Activated CD4-positive, alpha-beta memory T cell treated with anti-CD3 and anti-CD28 coated beads, Interleukin-2, amount 10 ng/mL, durations not matched to agents 7 days and 5 days (primary cell): ENCODE measurements at places on chromosomes 13 and 19.

DNA sequence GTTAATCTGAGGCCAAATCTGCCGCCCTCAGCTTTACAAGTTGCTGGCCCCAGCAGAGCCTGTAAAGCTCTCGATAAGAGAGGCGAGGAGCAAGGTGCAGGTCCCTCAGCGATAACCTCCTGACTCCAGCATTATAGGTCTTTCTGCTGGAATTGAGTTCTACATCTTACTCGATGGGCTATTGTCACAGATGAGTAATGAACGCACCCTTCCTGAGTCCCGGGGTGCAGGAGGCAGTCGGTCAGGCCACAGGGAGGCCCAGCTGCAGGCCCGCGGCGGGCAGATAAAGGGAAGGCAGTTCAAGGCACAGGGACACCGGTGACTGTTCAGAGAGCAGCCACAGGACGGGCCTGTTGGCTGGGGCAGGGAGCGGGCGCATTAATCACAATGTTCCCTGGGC is 157.6 kb upstream of the OBI1 start:
- DNase-seq, result no peak

GRCh38 chr19:7063339-7063738 is 4.9 kb upstream of the MBD3L3 start:
- DNase-seq, result no peak

DNA sequence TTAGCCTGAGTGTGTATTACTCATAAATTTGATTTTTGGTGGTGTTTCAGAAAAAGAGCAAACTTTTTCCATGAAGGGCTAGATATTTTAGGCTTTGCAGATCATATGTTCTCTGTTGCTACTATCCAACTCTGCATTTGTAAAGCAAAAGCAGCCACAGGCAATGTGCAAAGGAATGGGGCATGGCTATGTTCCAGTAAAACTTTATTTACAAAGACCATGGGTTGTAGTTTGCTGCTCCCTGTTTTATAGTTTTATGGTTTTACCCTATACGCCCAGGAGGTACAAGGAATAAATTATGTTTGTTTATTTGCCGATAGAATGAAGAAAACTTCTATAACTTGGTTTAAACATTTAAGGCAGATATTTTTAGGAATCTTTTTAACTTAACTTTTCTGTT is 23.6 kb downstream of the IFT88 start:
- no peak for DNase-seq

DNA sequence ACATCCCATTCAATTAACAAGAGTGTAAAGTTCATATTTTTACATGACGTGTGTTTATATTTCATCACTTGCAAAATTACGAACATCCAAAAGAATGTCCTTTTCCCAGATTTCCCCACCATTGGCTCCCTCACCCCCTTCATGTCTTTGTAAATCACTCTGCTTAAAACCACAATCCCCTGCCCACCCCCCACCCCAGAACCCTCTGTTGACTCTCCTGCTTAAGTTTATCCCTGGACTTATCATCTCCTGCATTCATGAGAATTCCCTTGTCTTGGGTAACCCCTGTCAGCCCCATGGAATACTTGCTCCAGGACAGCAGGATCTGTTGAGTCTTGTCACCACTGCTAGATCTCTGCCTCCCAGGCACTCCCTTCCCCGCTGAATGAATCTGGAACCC is 109.9 kb downstream of the COL4A1 start:
- DNase-seq, result no peak

DNA sequence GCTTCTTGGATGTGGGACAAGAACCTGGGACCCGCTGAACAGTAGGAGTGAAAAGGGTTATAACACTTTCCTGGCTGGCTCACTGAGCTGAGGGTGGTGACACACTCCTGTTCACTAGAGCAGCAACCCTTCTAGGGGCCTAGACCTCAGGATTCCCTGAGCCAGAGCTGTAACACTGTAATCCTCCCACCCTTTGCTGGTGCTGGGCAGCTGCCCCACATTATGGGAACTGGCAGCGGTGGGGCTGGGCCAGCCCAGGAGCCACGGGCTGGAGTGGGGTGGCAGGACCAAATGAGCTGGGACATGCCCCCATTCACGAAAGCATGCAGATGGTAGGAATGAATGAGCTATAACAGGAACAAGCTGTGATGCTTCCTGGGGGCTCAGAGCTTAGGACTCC is 110.6 kb downstream of the B3GLCT start:
- no peak for DNase-seq

GRCh38 chr13:30873499-30873898 is 32.6 kb upstream of the MEDAG start:
- no peak for DNase-seq

DNA sequence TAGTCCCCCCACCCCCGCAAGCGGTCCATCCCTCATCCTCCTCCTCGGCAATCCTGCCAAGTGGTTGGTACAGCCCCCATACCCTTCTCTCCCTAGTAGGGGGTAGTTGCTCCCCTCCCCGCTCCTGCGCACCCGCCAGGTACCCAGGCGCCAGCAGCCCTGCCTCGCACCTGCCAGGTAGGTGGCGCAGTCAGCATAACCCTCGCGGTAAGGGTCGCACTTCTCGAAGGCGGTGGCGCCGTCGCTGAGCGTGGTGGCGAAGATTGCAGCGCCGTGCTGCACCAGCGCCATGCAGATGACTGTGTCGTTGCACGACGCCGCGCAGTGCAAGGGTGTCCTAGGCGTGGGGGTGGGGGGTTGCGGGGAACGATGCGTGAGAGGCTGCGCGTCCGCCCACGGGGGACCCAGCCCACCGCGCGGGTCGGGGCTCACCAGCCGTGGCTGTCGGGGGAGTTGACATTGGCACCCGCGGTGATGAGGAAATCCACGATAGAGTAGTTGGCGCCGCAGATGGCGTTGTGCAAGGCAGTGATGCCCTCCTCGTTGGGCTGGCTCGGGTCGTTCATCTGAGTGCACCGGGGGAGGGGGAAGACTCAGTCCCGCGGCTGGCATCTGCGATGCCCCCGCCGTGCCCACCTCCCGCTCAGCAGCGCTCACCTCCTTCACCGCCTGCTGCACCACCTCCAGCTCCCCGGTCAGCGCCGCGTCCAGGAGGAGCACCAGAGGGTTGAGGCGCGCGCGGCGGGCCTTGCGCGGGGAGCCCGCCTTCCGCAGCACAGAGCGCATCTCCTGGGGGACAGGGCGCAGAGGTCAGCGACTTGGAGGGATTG is 15.2 kb upstream of the ERCC2 start:
- DNase-seq, result no peak

DNA sequence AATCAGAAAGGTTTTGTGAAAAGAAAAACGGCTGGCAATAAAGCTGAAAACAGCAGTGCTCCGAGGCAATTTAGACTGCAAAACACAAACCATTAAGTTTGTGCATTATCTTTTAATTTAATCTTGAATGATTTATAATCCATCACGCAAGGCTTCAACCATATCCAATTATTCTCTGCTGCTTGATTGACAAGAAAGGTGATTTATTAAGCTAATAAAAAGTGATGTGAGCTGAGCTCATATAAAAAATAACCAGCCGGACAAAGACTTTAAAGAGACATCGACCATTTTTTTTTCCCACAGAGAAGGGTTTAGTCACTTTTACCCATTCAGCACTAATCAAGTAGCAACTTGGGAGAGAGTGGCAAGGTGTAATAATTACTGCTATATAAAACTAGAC is 33.6 kb downstream of the TSHZ3 start:
- DNase-seq, result no peak

GRCh38 chr19:48325265-48325910 is at the start of gene EMP3:
Gene EMP3, plus strand, starts transcription at chr19:48325552. Its CDS starts 1,293 bp downstream, at chr19:48326845.
- DNase-seq, result peak; percentile 91

GRCh38 chr19:8449830-8450229 is 5.1 kb downstream of the HNRNPM start:
- no peak for DNase-seq

GRCh38 chr13:59542303-59542702 is 621.4 kb downstream of the DIAPH3 start:
- no peak for DNase-seq

GRCh38 chr13:26007261-26008125 is 44.3 kb downstream of the SHISA2 start:
- DNase-seq, result no peak

- no peak for DNase-seq
Observed at GRCh38 chr13:39597838-39598237, 5.2 kb downstream of the LHFPL6 start.

GRCh38 chr13:113912596-113912995 is 48.7 kb upstream of the GAS6 start:
- no peak for DNase-seq
